Sigmoid colon (tissue), 7 donors: ENCODE measurements at places on chromosomes 12 and 14. TPM values are rescaled to one million over a fixed set of nuclear protein-coding genes. Genes with fewer than 3 reads are reported as not detected.

DNA sequence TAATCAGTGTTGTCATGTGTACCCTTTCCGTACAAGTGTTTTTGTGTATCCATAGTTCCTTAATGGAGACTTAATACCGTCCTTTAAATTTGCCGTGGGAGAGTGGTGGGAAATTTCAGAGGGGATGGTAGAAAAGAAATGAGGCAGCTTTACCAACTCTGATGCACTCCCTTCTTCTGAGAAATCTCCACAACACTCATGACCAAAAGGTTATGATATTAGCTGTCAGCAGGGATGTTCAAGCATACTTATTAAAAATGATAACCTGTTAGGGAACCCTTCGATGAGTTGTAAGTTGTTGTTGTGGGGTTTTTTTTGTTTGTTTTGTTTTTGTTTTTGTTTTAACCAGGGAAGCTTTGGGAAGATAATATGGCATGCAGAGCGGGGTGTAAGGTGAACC lies 12.5 kb downstream of the RAB21 start:
- H3K36me3 ChIP-seq = peaks cover 21% of the 10 kb centered on the region
- no peak overlapping the region for H3K4me3 ChIP-seq

KLRC1 gene
- total RNA-seq = not detected

SCN8A gene
- 0.41 TPM for total RNA-seq

TMEM117 gene
- 20.1 TPM for total RNA-seq

GRCh38 chr12:72872996-72873395 lies 600.8 kb downstream of the TRHDE start:
- H3K27me3 ChIP-seq = no peaks in the 10 kb centered on the region
- H3K27ac ChIP-seq = no peak overlapping the region

SLC2A14 gene
- not detected for total RNA-seq

HOXC12 gene
- not detected for total RNA-seq

KLRG1 gene
- 4.3 TPM for total RNA-seq
